ENCODE measurements at places on chromosomes 5 and 9.

DNA sequence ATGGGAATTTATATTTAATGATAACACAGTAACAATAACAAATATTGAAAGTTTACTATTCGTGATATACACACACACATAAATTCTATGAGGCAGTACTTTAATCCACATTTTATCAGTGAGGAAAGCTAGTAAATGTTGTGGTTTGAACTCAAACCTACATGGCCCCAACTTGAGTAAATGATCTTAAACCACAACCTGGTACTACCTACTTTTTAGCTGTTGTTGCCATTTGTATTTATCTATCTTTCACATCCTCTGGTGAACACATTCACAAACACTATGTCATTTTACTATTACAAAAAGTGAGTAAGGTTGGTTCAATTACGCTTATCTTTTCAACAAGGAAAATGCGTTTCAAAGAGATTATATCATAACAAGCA lies 186.1 kb downstream of the SMC2 start:
- DNase-seq: no peak

- DNase-seq: no peak
These were observed 611 bp downstream of the CIZ1 start for GRCh38 chr9:128190516-128191405.

DNA sequence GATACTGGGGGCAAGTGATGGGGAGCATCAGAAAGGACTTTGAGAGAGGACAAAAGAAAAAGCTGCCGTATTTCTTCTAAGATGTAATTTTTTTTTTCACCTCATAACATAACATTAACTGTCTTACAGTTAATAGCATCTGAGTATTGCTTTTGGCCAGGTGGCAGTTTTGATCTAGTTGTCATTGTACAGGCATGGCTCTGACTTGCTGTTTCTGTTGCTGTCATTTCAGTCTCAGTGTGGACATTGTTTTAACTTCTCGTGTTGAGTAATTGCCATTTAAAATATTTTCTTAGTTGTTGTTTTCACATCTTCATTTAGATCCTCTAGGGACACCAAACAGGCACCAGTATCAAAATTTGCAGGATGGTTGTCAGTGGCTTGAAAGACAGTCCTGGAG lies 12.4 kb downstream of the SMAD5 start:
- DNase-seq: no peak

DNA sequence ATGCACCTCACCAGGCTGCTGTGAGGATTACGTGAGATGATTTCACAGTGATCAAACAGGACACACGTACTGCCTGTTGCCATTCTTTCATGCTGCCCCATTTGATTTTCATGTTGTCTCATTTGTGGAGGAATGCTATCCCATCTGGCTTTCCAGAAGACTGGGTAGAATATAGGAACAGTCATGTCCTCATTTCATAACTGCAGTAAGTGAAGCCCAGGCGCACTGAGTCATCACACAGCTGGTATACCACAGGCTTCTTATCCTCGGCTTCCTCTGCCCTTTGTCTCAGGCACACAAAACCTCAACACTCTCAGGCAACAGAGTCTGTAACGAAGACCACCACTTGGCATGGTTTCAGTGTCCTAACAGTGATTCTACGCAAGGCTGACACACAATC lies 62.3 kb downstream of the LHFPL2 start:
- no peak for DNase-seq

DNA sequence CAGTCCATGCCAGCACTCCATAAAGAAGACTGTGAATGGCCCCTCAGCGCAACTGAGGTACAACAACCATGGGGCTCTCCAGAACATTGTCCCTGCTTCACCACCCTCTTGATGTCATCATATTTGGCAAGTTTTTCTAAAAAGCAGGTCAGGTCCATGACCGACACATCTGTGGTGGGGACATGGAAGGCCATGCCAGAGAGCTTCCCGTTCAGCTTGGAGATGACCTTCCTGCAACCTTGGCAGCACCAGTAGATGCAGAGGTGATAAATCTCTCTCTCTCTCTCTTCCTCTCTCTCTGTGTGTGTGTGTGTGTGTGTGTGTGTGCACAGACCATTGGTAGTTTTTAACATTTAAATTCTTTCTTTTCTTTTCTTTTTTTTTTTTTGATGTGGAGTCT lies 35.4 kb upstream of the AGXT2 start:
- no peak for DNase-seq

DNA sequence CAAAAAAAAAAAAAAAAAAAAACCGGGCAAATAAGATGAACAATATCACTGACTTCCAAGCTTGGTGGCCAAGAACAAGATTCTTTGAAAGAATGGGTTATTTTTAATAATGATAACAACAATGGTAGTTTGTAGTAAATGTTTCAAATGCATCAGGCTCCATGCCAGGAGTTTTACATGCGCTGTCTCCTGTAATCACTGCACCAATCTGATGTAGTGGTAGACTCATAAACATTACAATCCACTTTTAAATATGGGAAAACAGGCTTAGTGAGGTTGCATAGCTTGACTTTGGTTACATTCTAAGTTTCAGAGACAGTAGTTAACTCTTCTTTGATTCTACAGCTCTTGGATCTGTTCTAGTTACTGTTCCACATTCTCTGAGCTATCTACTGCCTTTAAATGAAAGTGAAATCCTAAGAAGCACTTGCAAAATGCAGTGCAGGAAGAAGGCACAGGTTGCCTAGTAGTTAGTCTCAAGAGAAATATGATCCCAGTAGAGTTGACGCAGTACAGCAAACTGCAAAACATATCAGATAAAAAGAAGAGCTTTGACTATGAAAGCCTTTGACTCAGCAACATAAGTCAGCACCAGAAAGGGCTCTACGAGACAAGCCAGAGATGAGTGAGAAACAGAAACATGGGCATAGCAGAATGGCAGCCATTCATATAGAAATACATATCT lies 62.1 kb downstream of the PDE4D start:
- no peak for DNase-seq
